Activated naive CD4-positive, alpha-beta T cell treated with anti-CD3 and anti-CD28 coated beads, Interleukin-2, amount 10 ng/mL, durations not matched to agents 5 hours and 36 hours (primary cell): ENCODE measurements at places on chromosomes 12 and 14. TPM values are rescaled to one million over a fixed set of nuclear protein-coding genes. Genes with fewer than 3 reads are reported as not detected.

HCAR1 gene
- 0.58 TPM for total RNA-seq

COCH gene
- 1.1 TPM for total RNA-seq

PPP1R1A gene
- total RNA-seq, result not detected

SYCP3 gene
- 0.43 TPM for total RNA-seq

ALG10 gene
- 14.8 TPM for total RNA-seq

USP44 gene
- 4.2 TPM for total RNA-seq

GALNT6 gene
- total RNA-seq, result 15.4 TPM

IAPP gene
- not detected for total RNA-seq

SLC7A8 gene
- 0.40 TPM for total RNA-seq

MED13L gene
- 90.3 TPM for total RNA-seq

RBM19 gene
- 40.6 TPM for total RNA-seq

RILPL1 gene
- total RNA-seq, result 1.3 TPM

BDKRB1 gene
- not detected for total RNA-seq
